Astrocyte of the cerebellum (primary cell): ENCODE measurements at places on chromosomes 3 and 15.

DNA sequence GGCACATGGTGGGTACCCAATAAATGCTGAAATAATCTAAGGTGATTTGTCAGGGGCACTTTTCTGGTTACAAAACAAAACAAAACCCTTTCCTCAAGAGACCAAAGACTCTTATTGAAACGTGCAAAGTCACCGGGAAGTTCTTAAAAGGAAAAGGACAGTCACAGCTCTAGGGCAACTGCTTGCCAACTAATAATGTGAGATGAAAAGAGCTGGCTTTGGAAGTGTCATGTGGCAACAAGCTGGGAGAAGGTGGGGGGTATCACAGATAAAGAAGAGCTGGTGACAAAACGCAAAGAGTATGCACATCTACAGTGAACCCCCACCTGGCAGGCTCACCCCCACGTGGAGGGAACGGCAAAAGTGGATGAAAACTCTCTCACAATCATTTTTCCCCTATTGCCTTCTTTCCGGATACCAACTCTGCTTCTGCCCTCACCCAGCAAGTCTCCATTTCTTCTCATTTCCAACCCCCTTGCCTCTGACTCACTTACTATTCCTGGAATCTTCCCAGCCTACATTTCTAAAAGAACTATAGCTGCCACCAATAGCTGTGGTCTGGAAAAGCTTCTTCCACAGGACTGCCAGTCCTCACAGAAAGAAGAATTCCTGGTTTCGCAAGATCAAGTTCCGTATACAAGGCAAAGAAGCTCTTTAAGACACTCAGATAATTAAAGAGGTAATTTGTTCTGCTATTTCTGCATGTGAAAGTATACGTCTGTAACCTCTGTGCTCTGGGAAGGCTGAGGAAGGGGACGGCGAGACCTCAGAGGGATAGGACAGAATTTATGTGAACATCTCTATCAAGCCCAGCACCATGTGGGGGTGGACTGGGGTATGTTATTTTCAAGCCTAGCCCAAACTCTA, 21.8 kb upstream of the ANPEP start:
- peak; percentile 92 for DNase-seq

DNA sequence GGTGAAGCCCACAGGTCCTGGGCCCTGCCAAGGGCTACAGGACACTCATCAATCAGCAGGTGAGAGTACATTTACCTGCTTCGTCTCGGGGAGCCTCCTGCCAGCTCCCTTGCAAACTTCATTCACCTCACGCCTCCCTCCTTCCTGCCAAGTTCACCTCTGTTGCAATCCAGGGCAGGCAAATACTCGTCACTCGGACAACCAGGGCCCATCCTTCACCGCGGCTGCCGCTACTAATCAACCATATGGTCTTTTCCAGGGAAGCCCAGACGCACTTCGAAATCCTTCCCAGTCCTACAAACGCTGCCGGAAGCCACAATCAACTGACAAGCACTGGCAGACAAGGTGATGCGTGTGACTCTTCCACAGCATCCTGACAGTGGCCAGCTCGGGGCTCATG, 200.7 kb upstream of the NSMCE3 start:
- DNase-seq: no peak

GRCh38 chr3:177279118-177279815, 82.0 kb upstream of the TBL1XR1 start:
- no peak for DNase-seq

DNA sequence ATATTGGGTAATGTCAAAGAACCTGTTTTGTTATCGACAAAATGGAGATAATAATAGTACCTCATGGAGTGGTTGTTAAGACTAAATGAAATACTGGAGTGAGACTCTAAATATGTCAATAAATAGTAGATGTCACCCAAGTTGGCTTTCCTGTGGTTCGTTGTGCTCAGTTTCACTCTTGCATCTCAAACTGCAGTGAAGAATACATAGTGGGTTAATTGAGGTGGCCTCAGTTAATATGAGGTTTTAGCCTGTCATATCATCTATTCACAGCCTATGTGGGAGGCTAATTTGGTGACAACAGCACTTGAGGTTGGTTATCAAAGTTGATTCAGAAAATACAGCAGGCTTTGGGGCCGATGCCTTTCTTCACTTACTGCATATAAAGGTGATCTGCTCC, 485.5 kb upstream of the SUCLG2 start:
- DNase-seq: no peak

- DNase-seq: no peak
Measured at GRCh38 chr15:75452865-75453702, 1.6 kb upstream of the SIN3A start.

- no peak for DNase-seq
Measured at GRCh38 chr3:188059351-188059750, 94.6 kb upstream of the LPP start.

DNA sequence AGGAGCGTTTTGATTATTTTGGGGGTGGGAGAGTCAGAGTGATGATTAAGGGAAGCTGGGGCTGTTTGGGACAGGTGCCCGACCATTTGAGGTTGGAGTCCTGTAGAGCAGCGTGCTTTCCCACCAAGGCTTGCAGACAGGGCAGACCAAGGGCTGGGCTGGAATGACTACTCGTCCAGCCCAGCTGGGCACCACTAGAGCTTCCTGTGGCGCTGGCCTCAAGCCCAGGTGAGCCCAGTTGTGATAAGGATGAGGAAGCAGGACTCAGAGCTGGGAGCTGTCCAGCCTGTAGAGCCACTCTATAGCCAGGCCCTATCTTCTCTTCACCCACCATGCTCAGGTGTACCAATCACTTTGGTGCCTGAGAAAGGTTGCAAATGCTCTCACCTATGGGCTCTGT, 75.8 kb upstream of the ACAN start:
- no peak for DNase-seq

- DNase-seq: no peak
Measured at GRCh38 chr3:9878700-9879099, 1.4 kb downstream of the CIDEC start.

- peak; percentile 19 for DNase-seq
Measured at GRCh38 chr3:146421819-146422759, 47.3 kb downstream of the PLSCR2 start.

DNA sequence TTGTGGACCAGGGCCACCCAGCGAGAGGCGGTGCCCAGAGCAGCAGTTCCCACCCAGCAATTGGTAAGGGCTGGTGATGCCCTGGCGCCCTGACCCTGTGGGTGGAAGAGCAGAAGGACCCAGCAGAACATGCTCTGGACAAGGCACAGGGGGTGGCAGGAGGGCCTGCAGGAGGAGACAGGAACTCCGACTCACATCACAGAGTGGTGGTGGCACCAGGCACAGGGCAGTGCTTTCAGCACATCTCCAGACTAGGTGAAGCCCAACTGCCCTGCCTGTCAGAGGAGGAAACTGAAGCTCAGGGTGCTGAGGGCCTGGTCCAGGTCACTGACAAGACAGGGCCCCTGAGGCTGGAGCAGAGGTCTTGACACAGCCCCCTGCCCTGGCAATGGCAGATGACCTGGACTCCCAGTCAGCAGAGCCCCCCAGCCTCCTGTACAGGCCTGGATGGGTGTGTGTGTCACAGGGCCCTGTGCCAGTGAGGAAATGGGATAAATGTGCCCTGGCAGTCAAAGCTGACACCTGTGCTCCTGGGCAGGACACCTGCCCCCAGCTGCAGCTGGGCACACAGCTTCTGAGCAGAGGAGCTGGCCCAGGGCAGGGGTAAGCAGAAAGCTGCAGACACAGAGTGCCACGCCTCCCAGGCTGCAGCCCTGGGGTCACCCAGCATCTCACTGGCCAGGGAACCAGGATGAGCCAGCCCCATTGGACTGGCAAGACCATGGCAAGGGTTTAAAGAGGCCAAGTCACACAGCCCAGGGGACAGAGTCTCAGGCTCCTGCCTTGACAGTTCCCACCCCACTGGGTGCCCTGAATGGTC, 11.4 kb downstream of the KLF15 start:
- DNase-seq: no peak

- peak; percentile 36 for DNase-seq
Measured at GRCh38 chr15:91521996-91522395, 331.5 kb upstream of the SLCO3A1 start.

DNA sequence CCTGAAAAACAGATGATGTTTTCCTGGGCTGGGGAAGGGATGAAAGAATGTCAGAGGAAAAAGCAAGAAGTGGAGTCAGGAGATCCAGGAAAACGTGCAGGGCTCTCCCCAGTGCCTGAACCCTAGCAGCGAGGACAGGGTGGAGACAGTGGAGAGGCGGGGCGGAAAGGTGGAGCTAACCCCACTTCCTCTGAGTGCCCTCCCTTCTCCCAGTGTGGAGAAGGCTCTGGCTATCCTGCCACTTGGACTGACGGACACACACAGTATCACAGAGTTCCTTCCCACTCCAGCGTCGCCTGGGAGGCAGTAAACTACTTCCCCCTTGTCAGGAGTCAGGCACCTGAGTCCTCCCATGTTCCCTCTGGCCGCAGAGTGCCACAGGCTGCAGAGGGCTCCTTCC, 125.3 kb upstream of the CHRNA7 start:
- DNase-seq: no peak

GRCh38 chr3:59605318-59605717, 555.5 kb upstream of the CFAP20DC start:
- no peak for DNase-seq

GRCh38 chr3:37130448-37130847, 43.9 kb downstream of the LRRFIP2 start:
- no peak for DNase-seq

- peak; percentile 74 for DNase-seq
Measured at GRCh38 chr3:146834917-146835316, 229.8 kb upstream of the PLSCR5 start.

DNA sequence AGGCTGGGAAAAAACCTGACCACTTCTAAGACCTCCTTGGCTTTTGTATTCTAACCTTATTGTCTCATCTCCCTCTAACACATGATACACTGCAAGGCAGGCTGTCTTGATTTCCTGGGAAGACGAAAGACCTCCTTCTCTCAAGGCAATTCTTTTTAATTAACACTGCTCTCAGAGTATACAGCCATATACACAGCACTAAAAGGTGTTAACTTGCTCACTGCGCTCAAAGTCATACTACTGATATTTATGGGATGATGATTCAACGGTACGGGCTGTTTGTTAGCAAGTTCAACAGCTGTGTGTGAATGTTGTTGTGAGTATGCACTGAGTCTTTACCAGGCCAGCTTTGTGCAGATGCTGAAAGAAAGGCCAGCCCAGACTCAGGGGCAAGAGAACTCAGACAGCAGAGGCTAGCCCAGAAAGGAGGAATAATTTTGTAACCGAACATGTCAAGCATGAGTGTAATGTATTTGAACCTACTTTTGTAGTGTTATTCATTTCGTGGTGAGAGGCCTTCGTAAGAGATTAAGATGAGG, 229.9 kb downstream of the IL5RA start:
- no peak for DNase-seq
